ENCODE measurements at places on chromosomes 6 and 20.

GRCh38 chr6:150589852-150590251 is 9.8 kb upstream of the PLEKHG1 start:
- no peak for DNase-seq

- DNase-seq = peak; percentile 59
Measured at GRCh38 chr6:157034436-157035230, 257.5 kb downstream of the ARID1B start.

DNA sequence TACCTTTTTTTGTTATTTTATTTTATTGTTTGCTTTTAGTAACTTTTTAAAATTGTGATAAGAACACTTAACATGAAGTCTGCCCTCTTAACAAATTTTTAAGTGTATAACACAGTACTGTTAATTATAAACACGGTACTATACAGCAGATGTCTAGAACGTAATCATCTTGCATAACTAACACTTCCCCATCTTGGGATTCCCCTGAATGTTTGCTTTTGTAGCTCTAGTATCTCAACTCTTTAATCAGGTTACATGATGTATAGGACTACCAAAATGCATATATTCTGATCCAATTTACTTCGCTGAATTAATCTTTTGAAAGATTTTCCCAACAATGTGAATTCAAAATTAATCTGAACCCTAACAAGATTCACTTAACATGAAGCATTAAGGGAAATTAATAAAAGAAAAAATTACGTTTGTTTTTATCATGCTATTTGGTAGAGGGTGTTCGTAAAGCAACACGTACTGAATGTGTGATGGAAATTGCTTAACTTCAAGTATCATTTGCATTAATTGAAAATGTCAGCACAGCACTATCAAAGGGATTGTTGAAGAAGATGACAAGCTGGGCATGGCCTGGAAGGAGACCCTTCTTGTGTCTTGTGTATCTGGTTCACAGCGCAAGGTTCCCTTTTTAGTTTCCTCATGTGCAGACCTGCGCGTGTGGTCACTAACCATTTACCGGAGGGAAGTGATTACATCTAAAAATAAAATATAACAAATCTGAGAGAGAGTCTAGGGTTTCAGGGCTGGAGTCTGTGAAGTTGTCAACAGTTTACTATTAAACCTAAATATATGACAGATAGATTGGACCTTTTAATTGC is 15.2 kb downstream of the COL19A1 start:
- peak; percentile 34 for DNase-seq

GRCh38 chr6:157762636-157763035 is 60.4 kb upstream of the SNX9 start:
- peak; percentile 22 for DNase-seq

- no peak for DNase-seq
Measured at GRCh38 chr6:66940003-66940402, 1233.0 kb upstream of the EYS start.
